ENCODE measurements at places on chromosomes 7 and 10.

GRCh38 chr7:18530224-18531179, 35.0 kb downstream of the HDAC9 start:
- DNase-seq, result no peak

GRCh38 chr10:33419311-33419710, 84.8 kb upstream of the NRP1 start:
- DNase-seq, result no peak

- DNase-seq, result peak; percentile 22
Observed at GRCh38 chr7:142669074-142669654, 80.1 kb upstream of the PRSS1 start.

- no peak for DNase-seq
Observed at GRCh38 chr7:55187701-55188491, 169.1 kb downstream of the EGFR start.

GRCh38 chr10:24989867-24990266, 26.1 kb downstream of the ENKUR start:
- DNase-seq, result peak; percentile 4

Measured in MCF 10A (cell line).